T-helper 17 cell (primary cell): ENCODE measurements at places on chromosomes 5 and 9.

GRCh38 chr9:79670269-79670961 lies 98.7 kb downstream of the TLE4 start:
- no peak overlapping the region for H3K4me3 ChIP-seq
- H3K36me3 ChIP-seq, result peaks cover 10% of the 10 kb centered on the region
- H3K4me1 ChIP-seq, result peaks cover 34% of the 10 kb centered on the region
- H3K27me3 ChIP-seq, result no peaks in the 10 kb centered on the region
- peak overlapping the region; percentile 59 for H3K27ac ChIP-seq
- DNase-seq, result no peak

DNA sequence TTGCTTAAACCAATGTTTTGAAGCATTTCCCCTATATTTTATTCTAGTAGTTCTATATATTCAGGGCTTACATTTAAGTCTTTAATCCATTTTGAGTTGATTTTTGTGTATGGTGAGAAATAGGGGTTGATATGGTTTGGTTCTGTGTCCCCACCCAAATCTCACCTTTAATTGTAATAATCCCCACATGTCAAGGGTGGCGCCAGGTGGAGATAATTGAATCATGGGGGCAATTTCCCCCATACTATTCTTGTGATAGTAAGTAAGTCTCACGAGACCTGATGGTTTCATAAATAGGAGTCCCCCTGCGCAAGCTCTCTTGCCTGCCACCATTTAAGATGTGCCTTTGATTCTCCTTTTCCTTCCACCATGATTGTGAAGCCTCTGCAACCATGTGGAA lies 92.2 kb upstream of the TBC1D2 start:
- H3K27me3 ChIP-seq, result peaks cover 48% of the 10 kb centered on the region
- no peak overlapping the region for H3K4me3 ChIP-seq
- H3K36me3 ChIP-seq, result no peaks in the 10 kb centered on the region

DNA sequence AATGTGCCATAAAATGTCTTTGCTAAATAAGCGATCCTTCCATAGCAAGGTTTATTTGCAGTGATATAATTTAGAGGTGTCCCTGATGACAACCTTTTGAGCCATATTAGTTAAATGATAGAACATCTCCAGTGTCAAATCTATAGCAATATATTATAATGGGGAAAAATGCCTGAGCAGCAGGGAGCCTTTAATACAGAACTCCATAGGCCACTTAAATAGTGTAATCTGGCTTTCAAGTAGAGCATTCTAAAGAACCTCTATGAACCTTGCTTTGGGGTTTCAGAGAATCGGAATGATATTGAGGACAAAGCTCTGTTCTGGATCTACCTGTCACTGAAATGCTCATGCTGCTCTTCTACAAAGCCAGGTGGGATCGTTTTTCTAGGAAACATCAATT lies 96.7 kb upstream of the MEF2C start:
- DNase-seq, result no peak
- H3K4me3 ChIP-seq, result no peak overlapping the region
- H3K36me3 ChIP-seq, result no peaks in the 10 kb centered on the region
- H3K27ac ChIP-seq, result no peak overlapping the region
- no peaks in the 10 kb centered on the region for H3K4me1 ChIP-seq
- H3K27me3 ChIP-seq, result no peaks in the 10 kb centered on the region

GRCh38 chr5:151699071-151699901 lies 12.6 kb upstream of the SPARC start:
- peaks cover 3% of the 10 kb centered on the region for H3K36me3 ChIP-seq
- no peak overlapping the region for H3K4me3 ChIP-seq
- peaks cover 5% of the 10 kb centered on the region for H3K4me1 ChIP-seq
- peaks cover 21% of the 10 kb centered on the region for H3K27me3 ChIP-seq
- DNase-seq, result no peak

GRCh38 chr9:126509718-126510117 lies 104.0 kb upstream of the LMX1B start:
- no peak for DNase-seq
- peaks cover 12% of the 10 kb centered on the region for H3K4me1 ChIP-seq
- H3K27me3 ChIP-seq, result peaks cover 36% of the 10 kb centered on the region
- H3K27ac ChIP-seq, result no peak overlapping the region

- no peak overlapping the region for H3K4me3 ChIP-seq
- peak overlapping the region; percentile 67 for H3K27ac ChIP-seq
- no peaks in the 10 kb centered on the region for H3K27me3 ChIP-seq
- no peaks in the 10 kb centered on the region for H3K36me3 ChIP-seq
- no peak for DNase-seq
- H3K4me1 ChIP-seq, result peaks cover 48% of the 10 kb centered on the region
These were observed 20.6 kb downstream of the GNAQ start for GRCh38 chr9:78011049-78011448.

DNA sequence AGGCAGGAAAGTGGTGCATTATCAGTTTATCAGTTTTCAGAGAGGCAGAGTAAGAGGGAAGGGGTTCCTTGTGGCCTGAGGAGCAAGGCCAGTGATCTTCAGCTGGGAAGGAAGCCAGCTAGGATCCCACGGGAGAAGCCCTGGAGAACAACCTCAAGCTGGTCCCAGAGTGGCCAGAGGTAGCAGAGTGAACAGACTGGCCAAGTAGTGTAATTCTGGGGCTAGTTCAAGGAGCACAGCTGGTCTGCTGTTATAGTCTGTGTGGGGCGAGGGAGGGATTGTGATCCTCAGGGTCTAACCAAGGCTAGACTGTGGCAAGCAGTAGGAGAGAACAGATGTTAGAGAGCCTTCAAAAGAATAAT lies 164.6 kb downstream of the CARTPT start:
- no peaks in the 10 kb centered on the region for H3K36me3 ChIP-seq
- H3K4me1 ChIP-seq, result no peaks in the 10 kb centered on the region
- no peak overlapping the region for H3K27ac ChIP-seq

DNA sequence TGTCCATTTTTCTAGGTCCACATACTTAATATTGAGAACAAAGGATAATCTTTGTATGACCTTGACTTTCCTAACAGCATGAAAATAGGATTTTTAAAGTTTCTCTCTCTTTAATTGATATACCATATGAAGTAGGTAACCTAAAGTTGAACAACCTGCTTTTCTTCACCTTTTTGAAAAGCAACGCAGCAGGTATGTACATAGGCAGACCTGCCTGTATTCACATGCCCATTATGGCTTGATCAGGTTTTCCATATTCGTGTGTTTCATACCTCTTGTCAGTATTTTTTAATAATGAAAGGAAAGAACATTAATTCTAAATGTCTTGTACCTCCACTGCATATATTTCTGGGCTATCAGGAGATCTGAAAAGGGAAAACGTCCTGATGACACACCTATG lies 1.5 kb upstream of the ADAMTSL1 start:
- H3K27ac ChIP-seq, result no peak overlapping the region
- H3K4me1 ChIP-seq, result no peaks in the 10 kb centered on the region
- peaks cover 21% of the 10 kb centered on the region for H3K27me3 ChIP-seq

GRCh38 chr9:71279151-71279739 lies 157.8 kb upstream of the TRPM3 start:
- peaks cover 2% of the 10 kb centered on the region for H3K4me1 ChIP-seq
- H3K27ac ChIP-seq, result no peak overlapping the region
- H3K36me3 ChIP-seq, result no peaks in the 10 kb centered on the region
- DNase-seq, result no peak
- H3K27me3 ChIP-seq, result peaks cover 31% of the 10 kb centered on the region
- H3K4me3 ChIP-seq, result no peak overlapping the region
